CD8-positive, alpha-beta memory T cell (primary cell): ENCODE measurements at places on chromosomes 11 and 22. TPM values are rescaled to one million over a fixed set of nuclear protein-coding genes. Genes with fewer than 3 reads are reported as not detected.

The KLHL35 gene
- 0.83 TPM for total RNA-seq

- H3K36me3 ChIP-seq, result no peaks in the 10 kb centered on the region
- no peaks in the 10 kb centered on the region for H3K27me3 ChIP-seq
- H3K27ac ChIP-seq, result no peak overlapping the region
- no peaks in the 10 kb centered on the region for H3K4me1 ChIP-seq
- no peak overlapping the region for H3K4me3 ChIP-seq
These were observed 39.1 kb upstream of the SHISAL1 start for GRCh38 chr22:44351685-44352377.

The ZBTB16 gene
- total RNA-seq, result 2.1 TPM

DNA sequence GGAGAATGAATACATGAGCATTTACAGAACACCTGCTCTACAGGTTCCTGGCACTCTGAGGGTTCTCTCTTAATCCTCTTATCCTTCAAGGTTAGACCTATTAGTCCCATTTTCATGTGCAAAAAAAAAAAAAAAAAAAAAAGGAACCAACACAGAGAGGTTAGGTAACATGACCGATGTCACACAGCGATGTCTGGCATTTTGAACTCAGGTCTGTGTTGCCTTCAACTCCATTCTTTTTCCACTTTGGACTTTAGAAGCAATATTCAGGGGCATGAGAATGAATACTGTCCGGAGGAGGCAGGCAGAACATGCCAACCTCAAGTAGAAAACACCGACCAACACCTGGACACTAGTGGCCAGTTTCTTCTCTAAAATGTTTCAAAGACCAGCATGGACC is 10.4 kb downstream of the SYN3 start:
- H3K27me3 ChIP-seq, result no peaks in the 10 kb centered on the region
- no peak overlapping the region for H3K4me3 ChIP-seq
- no peak for DNase-seq
- no peaks in the 10 kb centered on the region for H3K4me1 ChIP-seq
- no peak overlapping the region for H3K27ac ChIP-seq
- no peaks in the 10 kb centered on the region for H3K36me3 ChIP-seq

The B4GALNT4 gene
- 0.47 TPM for total RNA-seq

The PDGFD gene
- 0.29 TPM for total RNA-seq

GRCh38 chr11:82403640-82404305 is 329.9 kb downstream of the FAM181B start:
- no peak for DNase-seq
- no peak overlapping the region for H3K4me3 ChIP-seq
- H3K27ac ChIP-seq, result no peak overlapping the region
- H3K27me3 ChIP-seq, result no peaks in the 10 kb centered on the region

DNA sequence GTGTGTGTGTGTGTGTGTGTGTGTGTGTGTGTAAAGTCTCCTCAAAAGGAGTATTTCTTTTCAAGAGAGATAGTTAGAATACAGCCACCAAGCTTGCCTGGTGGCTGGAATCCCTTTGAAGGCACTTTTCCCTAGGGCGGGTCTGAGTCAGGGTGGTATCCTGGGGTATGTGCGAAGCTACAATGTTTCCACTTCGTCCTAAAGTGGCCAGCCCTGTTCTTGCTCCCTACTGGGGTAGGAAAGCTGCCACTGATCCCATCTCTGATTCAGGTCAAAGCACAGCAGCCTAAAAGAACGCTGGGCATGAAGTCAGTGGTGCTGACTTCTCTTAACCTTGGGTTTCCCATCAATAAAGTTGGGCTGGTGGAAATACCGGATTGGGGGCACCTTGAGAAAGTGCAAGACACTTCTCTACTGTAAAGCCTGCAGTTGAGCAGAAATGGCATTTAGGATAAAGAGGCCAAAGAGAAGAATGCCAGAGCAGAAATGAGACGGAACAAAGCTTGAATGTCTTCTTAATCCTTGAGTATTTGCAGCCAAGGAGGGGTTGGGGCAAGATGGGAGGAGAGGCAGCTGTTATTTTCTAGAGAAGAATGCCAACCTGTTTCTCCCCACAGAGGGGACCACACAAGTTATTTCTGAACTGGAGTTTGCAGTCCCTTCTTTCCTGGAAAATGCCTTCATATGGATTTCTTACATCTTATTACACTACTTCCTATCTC is 35.3 kb downstream of the ZNRF3 start:
- peaks cover 3% of the 10 kb centered on the region for H3K27me3 ChIP-seq
- no peak for DNase-seq
- H3K36me3 ChIP-seq, result no peaks in the 10 kb centered on the region

The OMP gene
- total RNA-seq, result not detected

The GGA1 gene
- total RNA-seq, result 69.1 TPM

GRCh38 chr11:131884461-131885073 is 514.2 kb downstream of the NTM start:
- H3K4me3 ChIP-seq, result no peak overlapping the region
- no peaks in the 10 kb centered on the region for H3K4me1 ChIP-seq
- no peak overlapping the region for H3K27ac ChIP-seq
- H3K27me3 ChIP-seq, result no peaks in the 10 kb centered on the region

DNA sequence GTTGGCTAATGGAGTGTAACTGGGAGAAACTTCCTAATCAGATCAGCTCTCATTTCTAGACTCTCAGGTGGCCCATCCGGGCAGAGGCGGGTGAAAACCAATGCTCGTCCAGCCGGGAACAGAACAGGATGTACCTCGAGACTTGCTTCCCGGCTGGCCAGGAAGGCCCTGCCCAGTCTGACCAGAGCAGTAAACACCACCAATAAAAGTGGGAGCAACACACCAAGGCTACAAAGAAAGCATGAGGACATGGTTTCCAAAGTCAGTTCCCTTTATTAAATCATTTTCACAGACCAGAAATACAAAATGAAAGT is 940 bp upstream of the TNKS1BP1 start:
- H3K4me1 ChIP-seq, result peaks cover 21% of the 10 kb centered on the region
- H3K27me3 ChIP-seq, result no peaks in the 10 kb centered on the region
- peaks cover 27% of the 10 kb centered on the region for H3K36me3 ChIP-seq
- peak overlapping the region; percentile 89 for H3K27ac ChIP-seq
- peak overlapping the region; percentile 94 for H3K4me3 ChIP-seq
- DNase-seq, result no peak

- H3K27ac ChIP-seq, result no peak overlapping the region
- H3K4me3 ChIP-seq, result no peak overlapping the region
- H3K4me1 ChIP-seq, result peaks cover 45% of the 10 kb centered on the region
- H3K36me3 ChIP-seq, result no peaks in the 10 kb centered on the region
- H3K27me3 ChIP-seq, result peaks cover 46% of the 10 kb centered on the region
These were observed 3.3 kb upstream of the GCAT start for GRCh38 chr22:37804352-37804880.

GRCh38 chr11:78742430-78742829 is 167.8 kb upstream of the NARS2 start:
- no peaks in the 10 kb centered on the region for H3K27me3 ChIP-seq
- H3K36me3 ChIP-seq, result no peaks in the 10 kb centered on the region
- H3K4me3 ChIP-seq, result no peak overlapping the region
- H3K4me1 ChIP-seq, result no peaks in the 10 kb centered on the region
- H3K27ac ChIP-seq, result no peak overlapping the region

- no peaks in the 10 kb centered on the region for H3K27me3 ChIP-seq
- H3K4me1 ChIP-seq, result no peaks in the 10 kb centered on the region
- H3K36me3 ChIP-seq, result no peaks in the 10 kb centered on the region
- H3K4me3 ChIP-seq, result no peak overlapping the region
- no peak for DNase-seq
- no peak overlapping the region for H3K27ac ChIP-seq
These were observed 458.4 kb downstream of the MIAT start for GRCh38 chr22:27115816-27116256.

GRCh38 chr11:100851147-100851546 is 164.1 kb downstream of the ARHGAP42 start:
- H3K4me3 ChIP-seq, result no peak overlapping the region
- DNase-seq, result no peak
- H3K4me1 ChIP-seq, result no peaks in the 10 kb centered on the region
- no peaks in the 10 kb centered on the region for H3K36me3 ChIP-seq
- no peak overlapping the region for H3K27ac ChIP-seq
- H3K27me3 ChIP-seq, result no peaks in the 10 kb centered on the region

The OR10A2 gene
- not detected for total RNA-seq

GRCh38 chr11:15987046-15987445 is 369.3 kb downstream of the SOX6 start:
- H3K4me3 ChIP-seq, result no peak overlapping the region
- H3K27me3 ChIP-seq, result no peaks in the 10 kb centered on the region
- DNase-seq, result no peak
- H3K4me1 ChIP-seq, result no peaks in the 10 kb centered on the region

DNA sequence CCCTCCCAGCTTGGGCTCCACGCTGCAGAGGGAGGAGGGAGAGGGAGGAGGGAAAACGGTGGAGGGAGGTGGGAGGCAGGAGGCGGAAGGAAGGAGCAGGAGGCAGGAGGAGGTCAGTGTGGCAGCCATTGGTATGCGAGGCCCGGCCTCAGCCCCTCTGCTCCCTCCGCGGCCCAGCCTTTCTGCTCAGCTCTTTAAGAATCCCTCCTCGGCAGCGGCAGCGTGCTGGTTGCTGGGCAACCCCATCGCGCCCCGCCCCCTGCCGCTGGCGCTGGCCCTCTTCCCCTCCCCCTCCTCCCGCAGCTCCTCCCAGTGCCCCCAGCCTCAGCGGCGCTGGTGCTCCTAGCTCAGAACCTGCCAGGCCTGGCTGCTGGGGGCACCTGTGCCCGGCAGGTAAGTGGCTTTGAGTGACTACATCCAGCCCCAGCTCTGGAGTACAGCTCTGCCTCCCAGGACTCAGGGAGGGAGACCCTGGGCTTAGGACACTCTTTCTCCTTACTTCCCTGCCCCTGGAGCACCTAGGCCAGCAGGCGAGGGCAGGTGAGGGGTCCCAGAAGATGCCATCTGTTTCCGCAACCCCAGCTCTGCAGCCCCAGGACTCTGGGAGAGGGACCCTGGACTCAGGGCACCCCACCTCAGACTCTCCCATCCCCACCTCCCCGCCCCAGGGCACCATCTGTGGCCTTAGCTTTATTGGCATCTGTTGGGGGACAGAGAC is 7.2 kb upstream of the FLRT1 start:
- H3K4me3 ChIP-seq, result no peak overlapping the region
- no peaks in the 10 kb centered on the region for H3K27me3 ChIP-seq
- no peak for DNase-seq
- no peaks in the 10 kb centered on the region for H3K4me1 ChIP-seq
- H3K27ac ChIP-seq, result no peak overlapping the region

The TOP3B gene
- 36.9 TPM for total RNA-seq

DNA sequence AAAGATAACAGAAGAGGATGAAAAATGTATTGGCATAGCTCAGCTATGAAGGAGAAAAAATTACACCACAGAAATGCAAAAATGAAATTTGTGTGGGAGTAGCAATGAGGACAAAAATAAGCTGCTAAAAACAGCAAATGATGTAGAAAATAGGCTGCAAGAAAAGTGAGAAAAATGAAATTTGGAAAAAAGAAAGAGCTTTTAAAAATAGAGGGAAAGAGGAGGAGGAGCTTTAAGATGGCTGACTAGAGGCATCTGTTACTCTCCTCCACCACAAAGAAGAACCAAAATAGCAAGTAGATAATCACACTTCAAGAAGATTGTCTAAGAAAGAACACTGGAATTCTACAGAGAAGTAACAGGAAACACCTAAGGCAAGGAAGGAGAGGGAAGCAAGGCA is 23.7 kb upstream of the OR5AN1 start:
- no peaks in the 10 kb centered on the region for H3K36me3 ChIP-seq
- no peak overlapping the region for H3K27ac ChIP-seq
- no peaks in the 10 kb centered on the region for H3K27me3 ChIP-seq
- DNase-seq, result no peak
- no peaks in the 10 kb centered on the region for H3K4me1 ChIP-seq

DNA sequence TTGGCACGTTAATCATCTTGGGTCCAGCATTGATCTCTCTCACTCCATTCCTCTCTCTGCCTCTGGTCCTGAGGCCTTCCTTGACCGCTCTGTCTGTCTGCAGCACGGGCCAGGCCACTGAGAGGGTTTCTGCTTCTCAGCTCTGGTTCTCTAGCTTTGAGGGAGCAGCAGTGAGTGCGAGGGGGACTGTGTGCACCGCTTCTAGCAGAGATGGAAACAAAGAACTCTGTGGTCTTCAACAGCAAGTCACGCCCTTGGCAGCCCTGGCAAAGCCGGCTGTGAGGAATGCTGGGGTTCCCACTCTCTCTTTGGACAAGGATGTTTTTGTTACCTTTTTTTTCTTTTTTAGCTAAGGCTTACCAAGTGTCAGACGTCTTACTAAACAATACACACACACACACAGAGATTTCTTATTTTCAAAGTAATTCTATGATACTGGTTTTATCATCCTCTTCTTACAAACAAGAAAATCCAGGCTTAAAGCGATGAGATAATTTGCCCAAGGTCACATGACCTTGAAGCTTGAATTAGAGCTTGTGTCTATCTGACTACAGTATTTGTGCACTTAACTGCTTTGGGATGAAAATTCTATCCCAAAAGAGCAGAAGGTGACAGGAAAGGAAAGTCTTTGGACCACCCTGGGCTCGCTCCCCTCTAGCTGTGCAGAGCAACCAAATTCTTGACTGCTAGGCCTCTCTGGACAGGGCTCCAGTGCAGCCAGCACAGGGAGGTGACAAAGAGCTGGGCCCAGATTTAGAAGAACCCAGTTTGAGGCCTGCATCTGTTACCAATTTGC is 293.2 kb downstream of the NTM start:
- H3K27me3 ChIP-seq, result no peaks in the 10 kb centered on the region
- H3K4me3 ChIP-seq, result no peak overlapping the region
- no peak for DNase-seq
- no peaks in the 10 kb centered on the region for H3K36me3 ChIP-seq

GRCh38 chr11:115266066-115266639 is 238.1 kb downstream of the CADM1 start:
- H3K4me1 ChIP-seq, result no peaks in the 10 kb centered on the region
- H3K27ac ChIP-seq, result no peak overlapping the region
- no peaks in the 10 kb centered on the region for H3K36me3 ChIP-seq
- no peak overlapping the region for H3K4me3 ChIP-seq
- no peak for DNase-seq

The BMAL1 gene
- 25.2 TPM for total RNA-seq

The MOGAT2 gene
- total RNA-seq, result not detected

DNA sequence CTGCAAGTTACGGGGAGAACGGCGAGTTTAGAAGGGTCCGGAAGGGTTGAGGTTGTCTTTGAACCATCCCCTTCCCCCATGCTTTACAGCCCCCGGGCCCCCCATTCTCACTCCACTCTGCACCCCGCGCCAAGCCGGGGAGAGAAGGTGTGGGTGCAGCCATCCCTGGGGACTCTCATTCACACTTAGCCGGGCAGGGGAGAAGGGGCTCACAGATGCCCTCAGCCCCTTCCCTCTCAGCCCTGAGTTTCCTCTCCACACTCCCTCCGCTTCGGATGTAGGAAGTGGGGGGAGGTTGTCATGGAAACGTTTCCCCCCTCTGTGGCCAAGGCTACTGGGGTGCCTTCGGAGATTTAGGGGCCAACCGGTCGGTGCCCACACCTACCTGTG is 334 bp downstream of the CADM1 start:
- H3K4me1 ChIP-seq, result peaks cover 26% of the 10 kb centered on the region
- H3K27ac ChIP-seq, result no peak overlapping the region
- H3K36me3 ChIP-seq, result no peaks in the 10 kb centered on the region
- H3K27me3 ChIP-seq, result peaks cover 25% of the 10 kb centered on the region
- DNase-seq, result no peak
- peak overlapping the region; percentile 55 for H3K4me3 ChIP-seq
